ENCODE measurements at places on chromosomes 5 and 9.
A peak's percentile ranks its signal among the peaks of the same experiment; 100 is the strongest.

- no peak for DNase-seq
Observed at GRCh38 chr9:137307255-137308056, 5.4 kb upstream of the NRARP start.

DNA sequence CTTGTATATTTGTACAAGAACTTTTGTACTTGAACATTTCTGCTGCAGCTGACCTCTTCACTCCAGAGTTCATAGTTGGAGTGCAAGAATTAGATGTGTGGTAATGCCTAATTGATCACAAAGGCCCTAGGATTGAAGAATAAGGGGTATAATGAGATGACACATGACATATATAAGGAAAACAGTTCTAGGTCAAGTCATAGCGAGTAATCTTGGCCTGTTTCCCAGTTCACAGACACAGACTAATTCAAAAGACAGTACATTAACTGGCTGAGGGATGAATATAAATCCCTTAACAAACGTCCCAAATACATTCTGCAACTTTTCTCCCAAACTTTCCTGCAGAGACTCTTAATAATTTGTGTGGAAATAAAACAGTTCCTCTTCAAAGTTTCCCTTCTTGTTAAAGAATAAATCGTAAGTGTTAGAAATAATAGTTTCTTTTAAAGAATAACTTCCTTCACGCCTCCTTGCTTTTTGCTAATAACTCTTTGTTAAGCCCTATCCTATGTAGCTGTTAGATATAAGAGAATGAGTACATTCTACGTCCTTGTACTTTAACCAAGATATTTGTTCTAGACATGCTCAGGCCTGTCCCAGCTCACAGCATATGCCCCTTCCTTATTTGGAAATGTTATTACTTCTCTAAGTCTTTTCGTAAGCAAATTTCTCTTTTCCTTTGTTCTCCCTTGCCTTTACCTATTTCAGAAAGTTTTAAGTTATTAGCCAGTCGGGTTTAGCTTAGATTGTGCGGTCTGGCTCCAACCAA lies 556.4 kb upstream of the CTNND2 start:
- DNase-seq: no peak

DNA sequence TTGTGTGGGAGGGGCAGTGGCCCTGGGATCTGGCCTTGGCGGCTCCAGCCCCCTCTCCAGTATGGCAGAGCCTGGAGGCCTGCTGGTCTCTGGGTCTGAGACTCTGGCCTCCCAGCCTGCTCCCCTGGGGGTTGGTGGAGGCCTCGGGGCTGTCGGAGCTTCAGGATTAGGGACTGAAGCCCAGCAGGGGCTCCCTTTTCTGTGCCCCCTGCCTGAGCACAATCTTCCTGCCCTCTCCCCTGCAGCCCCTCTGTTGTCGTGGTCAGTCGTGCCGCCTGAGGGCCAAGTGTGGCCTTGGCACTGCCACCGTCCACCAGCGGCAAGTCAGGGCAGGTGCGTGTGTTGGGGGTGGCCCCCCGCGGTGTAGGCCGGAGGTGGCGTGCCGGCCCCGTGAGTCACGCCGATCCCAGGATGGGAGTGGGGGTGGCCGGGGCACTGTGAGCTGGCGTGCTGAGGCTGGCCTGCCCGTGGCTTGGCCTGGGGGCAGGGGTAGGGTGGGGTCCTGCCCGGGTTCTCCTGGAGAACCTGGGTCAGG lies 53.6 kb downstream of the RXRA start:
- DNase-seq: no peak

GRCh38 chr5:67206929-67207328 lies 10.3 kb upstream of the CD180 start:
- peak; percentile 99 for DNase-seq

- no peak for DNase-seq
Observed at GRCh38 chr5:171841984-171842776, 56.6 kb downstream of the SMIM23 start.

DNA sequence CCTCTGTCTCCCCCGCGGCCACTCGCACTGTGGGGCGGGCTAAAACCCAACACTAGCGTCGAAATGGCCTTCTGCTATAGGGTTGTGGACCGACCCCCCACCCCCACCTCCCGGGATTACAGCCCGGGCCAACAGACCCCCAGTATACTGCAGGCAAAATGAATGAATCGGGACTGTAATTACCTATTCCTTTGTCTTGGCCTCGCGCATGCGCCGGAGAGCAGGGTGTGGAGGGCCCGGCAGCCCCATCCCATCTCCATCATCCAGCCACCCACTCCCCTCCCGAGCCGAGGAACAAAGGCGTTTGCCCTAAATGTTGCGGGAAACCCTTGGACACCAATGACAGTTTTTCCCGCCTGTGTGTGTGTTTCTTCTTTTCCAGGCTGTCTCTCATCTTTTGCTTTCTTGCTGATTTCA lies 1.6 kb downstream of the BASP1 start:
- no peak for DNase-seq

DNA sequence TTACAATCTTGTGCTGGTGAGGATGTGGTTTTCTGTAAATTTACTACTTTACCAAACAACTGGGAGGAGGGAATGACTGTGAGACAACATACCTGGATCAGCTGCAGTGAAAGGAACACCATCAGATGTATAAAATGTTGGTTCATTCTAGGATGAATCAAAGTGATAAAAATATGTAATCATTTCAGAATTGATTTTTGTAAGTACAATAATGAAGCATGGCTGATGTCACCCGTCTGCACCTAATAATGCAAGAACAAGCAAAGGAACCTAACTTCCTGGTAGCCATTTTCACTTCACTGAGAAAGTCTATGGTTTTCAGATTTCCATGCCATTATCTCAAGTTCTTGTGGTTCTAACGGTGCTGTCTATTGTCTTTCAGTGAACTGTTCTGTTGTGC lies 18.7 kb upstream of the C5orf34 start:
- DNase-seq: no peak

DNA sequence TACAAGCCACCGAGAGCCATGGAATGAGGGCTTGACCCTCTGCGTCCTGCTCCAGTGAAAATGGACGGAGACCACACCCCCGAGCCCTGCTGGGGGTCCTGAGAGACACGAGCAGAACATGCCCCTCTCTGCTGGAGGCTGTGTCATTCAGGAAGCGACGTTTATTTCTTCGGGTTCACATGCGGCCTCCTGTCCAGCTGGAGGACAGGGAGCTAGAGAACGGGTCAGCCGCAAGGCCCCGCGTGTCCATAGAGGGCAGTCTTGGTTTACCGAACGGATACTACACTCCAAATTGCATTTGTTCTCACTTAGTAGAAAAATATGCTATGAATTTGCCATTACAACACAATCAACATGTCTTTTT lies 36.1 kb downstream of the MRPL36 start:
- no peak for DNase-seq

DNA sequence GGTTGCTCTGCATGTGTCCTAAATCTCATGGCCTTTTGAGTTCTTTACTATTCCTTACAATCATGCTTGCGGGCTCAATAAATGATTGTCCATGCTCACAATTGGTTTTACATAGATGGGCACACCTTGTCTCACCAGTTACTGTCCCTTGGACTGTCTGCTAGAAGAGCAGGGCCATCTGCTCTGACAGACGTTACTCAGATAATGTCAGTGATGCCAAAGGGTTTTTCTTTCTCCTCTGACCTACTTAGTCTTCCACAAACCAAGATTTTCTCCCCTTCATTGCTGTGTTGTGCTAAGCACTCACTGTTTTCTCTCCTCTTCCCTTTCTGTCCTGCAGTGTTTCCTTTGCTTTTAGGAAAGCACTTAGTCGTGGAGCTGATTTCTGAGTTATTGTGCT lies 562.3 kb downstream of the KIF4B start:
- DNase-seq: no peak

DNA sequence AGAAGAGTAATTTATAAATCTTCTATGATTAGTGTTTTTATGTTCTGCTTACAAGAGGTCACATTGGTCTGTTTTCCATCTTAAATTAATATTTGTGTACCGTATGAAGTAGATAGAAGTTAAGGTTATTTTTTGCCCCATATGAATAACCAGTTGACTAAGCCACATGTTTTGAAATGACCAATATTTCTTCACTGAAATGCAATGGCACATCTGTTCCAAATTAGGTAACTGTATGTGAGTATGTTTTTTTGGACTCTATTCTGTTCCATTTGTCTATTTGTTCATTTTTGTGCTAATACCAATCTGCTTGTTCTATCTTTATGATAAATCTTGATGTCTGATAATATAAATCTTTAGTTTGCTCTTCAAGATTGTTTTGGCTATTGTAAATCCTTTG lies 17.7 kb downstream of the JAK2 start:
- DNase-seq: no peak

- no peak for DNase-seq
Observed at GRCh38 chr5:61030163-61030482, 85.1 kb downstream of the NDUFAF2 start.

DNA sequence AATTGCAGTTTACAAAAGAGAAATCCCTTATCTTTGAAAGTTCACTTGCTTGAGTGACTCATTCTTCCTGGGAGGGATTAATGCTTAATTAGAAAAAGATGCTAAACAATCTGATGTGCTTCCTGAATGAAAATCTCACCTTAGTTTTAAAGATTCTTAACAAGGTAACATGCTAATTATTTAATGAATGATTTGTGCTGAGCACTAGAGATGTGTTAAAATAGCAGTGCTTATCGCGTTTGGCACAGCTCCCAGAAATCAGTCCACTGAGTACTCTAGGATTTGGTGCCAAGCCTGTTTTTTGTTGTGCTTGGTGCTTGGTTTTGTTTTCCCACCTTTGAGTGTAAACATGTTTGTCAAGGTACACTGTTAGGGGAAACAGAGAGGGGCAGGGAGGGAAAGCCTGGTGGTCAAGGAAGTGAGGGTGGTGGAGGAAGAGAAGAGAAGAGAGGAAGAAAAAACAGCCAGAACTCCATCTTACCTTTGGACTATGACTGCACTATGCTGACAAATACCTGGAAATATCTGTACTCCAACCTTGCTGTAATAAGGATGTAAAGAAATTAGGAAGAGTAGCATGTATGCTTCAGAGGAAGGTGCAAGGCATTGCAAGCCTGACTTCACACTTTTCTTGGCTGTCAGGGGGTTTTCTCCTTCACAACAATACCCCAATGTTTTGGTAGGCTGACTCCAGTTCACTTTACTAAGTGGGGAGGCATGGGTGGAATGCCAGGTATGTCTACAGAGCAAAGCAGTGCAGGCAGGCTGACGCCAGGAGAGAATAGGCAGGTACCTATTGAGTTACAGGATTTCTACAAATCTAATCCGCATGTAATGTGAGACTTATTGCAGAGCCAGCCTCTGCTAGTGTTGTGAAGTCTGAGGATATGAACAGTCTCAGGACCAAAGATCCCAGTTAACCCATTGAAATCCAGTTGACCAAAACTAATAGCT lies 157.2 kb upstream of the ISL1 start:
- no peak for DNase-seq

DNA sequence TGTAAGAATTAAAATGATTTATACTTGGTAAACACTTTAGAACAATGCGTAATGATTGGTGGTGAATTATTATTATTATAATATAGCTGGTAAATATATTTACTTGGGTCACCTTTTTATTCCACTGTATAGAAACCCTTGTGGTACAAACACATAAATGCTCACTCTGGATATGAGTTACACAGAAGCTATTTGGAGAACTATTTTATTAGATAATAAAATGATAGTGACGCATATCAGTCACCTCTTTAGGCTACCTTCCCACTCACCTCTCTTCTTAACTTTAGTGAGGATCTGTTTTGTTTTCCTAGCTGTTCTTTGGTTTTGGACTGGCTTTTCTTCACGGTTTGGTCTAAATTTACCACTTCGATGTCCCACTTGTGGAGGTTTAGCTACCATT lies 537.8 kb upstream of the DAP start:
- DNase-seq: no peak

DNA sequence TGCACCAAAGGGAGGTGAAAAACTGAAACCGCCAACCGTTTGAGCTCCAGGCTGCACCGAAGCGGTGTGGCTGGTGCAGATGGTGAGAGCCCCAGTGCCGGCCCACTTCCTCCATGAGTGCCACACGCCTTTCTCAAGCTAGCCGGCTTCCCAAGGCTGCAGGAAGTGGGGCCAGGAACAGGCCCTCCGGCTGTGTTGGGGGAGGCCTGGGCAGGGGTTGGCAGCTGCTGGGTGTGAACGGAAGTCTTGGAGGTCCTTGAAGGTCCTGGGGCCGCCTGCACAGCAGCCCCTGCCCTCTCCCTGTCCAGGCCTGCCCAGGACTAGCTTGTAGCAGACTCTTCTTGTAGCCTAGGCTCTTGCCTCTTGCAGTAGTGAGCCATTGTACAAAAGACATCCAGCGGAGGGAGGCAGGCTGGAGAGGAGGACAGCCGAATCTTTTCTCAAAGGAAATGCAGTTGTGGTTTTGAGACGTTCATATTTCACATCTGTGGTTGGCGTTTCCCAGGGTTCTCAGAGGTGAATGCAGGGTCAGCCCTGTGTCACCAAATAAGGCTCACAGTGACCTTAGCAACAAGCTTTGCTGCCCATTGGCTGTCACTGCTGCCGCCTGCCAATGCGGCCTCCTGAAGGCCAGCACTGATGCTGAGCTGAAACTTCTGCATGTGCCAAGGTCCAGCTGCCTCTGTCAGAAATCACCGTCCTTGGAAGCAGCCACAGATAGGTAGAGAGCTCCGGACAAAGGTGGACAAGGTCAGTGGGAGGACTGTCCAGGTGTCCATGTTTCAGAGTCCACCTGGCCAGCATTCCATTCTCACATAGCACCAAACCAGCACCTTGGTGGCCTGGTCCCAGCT lies 23.9 kb downstream of the IRF1 start:
- DNase-seq: peak; percentile 90

GRCh38 chr9:137621131-137621757 lies 2.4 kb downstream of the EHMT1 start:
- no peak for DNase-seq

GRCh38 chr5:2537378-2538145 lies 213.9 kb downstream of the IRX2 start:
- DNase-seq: no peak

GRCh38 chr5:91976451-91976850 lies 593.3 kb upstream of the ARRDC3 start:
- DNase-seq: no peak

GRCh38 chr5:6395621-6396020 lies 17.3 kb upstream of the MED10 start:
- no peak for DNase-seq

- no peak for DNase-seq
Observed at GRCh38 chr9:124122321-124122720, 110.8 kb downstream of the LHX2 start.

DNA sequence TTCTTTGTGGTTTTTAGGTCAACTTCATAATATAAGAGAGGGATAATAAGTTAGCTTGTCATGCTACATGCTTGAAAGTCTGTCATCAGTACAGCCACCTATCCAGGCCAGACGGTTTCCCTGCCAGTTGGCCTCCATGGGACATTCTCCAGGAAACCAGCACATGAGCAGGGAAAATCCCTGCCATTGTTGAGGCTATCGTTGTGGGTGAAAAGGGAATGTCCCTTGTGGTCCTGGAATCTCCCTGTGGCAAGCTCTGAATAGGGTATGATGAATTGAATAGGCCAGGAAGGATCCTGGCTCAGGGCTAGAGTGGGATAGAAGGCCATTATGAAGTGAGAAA lies 12.3 kb downstream of the F2RL1 start:
- DNase-seq: no peak

GRCh38 chr5:1549475-1550030 lies 25.8 kb upstream of the LPCAT1 start:
- DNase-seq: no peak

GRCh38 chr5:82720213-82721086 lies 356.7 kb downstream of the TMEM167A start:
- DNase-seq: no peak

GRCh38 chr5:179793468-179794139 lies at the start of gene LTC4S:
Gene LTC4S, plus strand, starts transcription at chr5:179793986. Its CDS starts 95 bp downstream, at chr5:179794081.
- no peak for DNase-seq

GRCh38 chr5:74116266-74116665 lies 490.3 kb downstream of the ARHGEF28 start:
- DNase-seq: no peak

- no peak for DNase-seq
Observed at GRCh38 chr9:75142202-75142601, 53.9 kb downstream of the OSTF1 start.

Measured in GM12864 (cell line).